Femur (tissue), 1 donor: ENCODE measurements at places on chromosomes 5 and 9.

- peak; percentile 75 for DNase-seq
Measured at GRCh38 chr5:143837306-143837848, 25.4 kb downstream of the HMHB1 start.

DNA sequence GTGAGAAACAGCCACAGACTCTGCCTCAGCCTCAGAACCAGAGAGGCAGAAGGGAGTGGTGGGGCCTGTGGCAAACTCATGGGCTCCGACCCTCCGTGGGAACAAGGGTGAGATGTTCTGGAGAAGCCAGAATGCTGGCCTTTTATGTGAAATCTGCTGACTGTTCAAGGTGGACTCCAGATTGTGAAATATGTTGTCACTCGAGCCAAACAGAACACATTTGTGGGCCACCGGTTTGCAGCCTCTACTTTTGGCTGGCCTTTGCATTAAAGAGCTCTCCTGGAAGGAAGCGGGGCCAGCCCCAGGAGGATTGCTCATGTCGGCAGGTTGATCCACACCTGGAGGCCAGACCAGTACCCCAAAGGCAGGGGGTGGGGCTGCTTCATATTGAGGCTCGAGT, 62.4 kb downstream of the ERGIC1 start:
- no peak for DNase-seq

DNA sequence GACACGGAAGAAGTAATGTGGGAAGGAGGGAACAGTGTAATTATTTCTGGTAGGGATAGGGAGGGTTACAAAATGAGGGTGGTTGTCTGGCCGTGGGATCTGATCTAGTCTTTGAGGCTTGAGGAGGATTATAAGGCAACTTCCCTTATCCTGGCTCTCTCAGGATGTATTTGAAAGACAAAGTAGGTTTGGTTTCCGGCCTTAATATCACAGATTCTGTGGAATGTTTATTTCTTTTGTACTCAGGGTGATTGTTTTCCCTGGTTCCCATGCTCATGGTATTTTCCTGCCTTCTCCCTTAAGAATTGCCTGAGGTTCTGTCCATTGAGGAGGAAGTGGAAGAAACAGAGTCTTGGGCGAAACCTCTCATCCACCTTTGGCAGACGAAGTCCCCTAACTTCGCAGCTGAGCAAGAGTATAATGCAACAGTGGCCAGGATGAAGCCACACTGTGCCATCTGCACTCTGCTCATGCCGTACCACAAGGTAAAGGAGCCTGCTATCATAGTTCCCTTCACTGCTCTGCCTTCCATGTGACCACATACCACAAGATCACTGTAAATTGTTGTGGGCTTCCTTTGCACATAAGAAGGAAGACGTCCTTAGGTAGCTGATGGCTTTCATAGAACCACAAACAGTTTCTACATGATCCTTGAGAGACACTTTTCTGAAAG, 253.8 kb downstream of the KDM4C start:
- DNase-seq: no peak

DNA sequence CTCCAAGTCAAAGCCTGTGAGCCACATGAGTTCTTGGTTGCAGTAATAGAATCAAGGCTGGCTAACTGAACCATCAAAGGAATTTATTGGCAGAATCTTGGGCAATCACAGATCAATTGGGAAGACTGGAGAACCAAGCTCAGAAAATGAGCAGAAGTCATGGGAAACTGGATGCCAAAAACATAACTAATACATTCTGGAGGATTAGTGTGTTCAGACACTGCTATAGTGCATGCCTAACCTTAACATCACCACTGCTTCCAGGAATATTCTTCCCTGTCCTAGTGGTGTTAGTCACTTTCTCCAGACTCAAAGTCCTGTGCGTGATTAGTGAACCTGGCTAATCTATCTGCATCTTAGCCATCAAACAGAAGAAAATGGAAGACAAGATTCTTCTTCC, 843.7 kb downstream of the EFNA5 start:
- DNase-seq: no peak

DNA sequence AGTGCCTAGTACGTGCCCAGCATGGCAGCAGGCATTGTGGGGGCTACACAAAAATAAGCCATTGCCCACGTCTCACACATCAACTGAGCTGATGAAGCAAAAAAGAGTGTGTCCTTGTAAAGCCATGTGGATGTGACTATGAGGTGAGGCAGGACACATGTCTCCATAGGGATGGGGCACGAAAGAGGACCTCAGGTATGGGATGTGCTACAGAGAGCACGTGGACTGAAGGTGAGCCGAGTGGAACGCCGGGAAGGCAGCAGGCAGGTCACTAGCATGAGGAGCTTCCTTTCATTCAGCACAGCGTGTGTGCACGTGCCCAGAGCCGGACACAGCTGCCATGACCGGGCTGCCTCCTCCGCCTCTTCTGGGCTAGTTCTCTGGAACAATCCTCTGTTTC, 429.8 kb downstream of the SPOCK1 start:
- DNase-seq: no peak

DNA sequence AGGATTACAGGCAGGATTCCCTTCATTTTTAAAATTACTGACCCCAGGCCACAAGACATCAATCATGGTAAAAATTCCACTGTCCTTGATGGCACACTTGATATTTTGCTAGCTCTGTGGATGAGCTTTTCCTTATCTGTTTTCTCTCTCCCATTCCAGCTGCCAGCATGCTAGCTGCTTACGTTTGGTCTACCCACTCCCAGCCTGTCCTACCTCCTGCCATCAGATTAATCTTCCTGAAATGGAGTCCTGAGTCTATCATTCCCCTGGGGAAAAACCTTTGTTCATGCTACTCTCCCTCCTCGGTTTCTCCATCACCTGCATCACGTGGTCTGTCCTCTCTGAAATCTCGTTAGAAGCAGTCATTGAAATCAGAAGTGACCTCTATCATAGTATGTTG, 108.9 kb downstream of the F2RL2 start:
- DNase-seq: no peak

GRCh38 chr5:145160679-145161078, 674.5 kb downstream of the PRELID2 start:
- DNase-seq: no peak

DNA sequence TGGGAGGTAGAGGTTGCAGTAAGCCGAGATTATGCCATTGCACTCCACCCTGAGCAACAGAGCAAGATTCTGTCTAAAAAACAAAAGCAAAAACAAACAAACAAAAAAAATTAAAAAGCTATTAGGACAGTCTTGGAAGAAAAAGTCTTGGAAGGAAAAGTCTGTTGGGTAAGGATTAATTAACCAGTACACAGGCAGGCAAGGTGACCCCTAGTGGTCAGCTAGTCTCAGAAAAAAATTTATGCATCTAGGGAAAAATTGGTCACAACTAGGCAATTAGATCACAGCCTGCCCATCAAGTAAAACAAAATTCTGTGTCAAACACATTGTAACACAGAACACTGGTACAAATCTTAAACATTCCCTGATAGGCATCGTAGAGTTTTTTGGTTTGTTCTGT, 6.7 kb upstream of the ANKRD18B start:
- no peak for DNase-seq
